ENCODE measurements at places on chromosomes 4 and X. TPM values are rescaled to one million over a fixed set of nuclear protein-coding genes. Genes with fewer than 3 reads are reported as not detected.

The SPANXC gene
- total RNA-seq, result not detected

The FNIP2 gene
- 92.1 TPM for total RNA-seq

- no peaks in the 10 kb centered on the region for H3K4me1 ChIP-seq
- H3K27ac ChIP-seq, result no peak overlapping the region
- no peaks in the 10 kb centered on the region for H3K27me3 ChIP-seq
- no peak overlapping the region for H3K4me3 ChIP-seq
- DNase-seq, result no peak
Observed at GRCh38 chrX:19213610-19214152, 91.4 kb upstream of the ADGRG2 start.

- H3K4me1 ChIP-seq, result no peaks in the 10 kb centered on the region
- H3K27me3 ChIP-seq, result no peaks in the 10 kb centered on the region
- H3K4me3 ChIP-seq, result no peak overlapping the region
Observed at GRCh38 chr4:63901304-63901703, 507.9 kb downstream of the TECRL start.
